ENCODE measurements at places on chromosomes 2 and 18.
A peak's percentile ranks its signal among the peaks of the same experiment; 100 is the strongest.

GRCh38 chr2:153478289-153479261, at the start of gene RPRM:
RPRM (minus strand) TSS chr2:153478762; CDS start chr2:153478565, 197 bp downstream.
- DNase-seq = peak; percentile 43

DNA sequence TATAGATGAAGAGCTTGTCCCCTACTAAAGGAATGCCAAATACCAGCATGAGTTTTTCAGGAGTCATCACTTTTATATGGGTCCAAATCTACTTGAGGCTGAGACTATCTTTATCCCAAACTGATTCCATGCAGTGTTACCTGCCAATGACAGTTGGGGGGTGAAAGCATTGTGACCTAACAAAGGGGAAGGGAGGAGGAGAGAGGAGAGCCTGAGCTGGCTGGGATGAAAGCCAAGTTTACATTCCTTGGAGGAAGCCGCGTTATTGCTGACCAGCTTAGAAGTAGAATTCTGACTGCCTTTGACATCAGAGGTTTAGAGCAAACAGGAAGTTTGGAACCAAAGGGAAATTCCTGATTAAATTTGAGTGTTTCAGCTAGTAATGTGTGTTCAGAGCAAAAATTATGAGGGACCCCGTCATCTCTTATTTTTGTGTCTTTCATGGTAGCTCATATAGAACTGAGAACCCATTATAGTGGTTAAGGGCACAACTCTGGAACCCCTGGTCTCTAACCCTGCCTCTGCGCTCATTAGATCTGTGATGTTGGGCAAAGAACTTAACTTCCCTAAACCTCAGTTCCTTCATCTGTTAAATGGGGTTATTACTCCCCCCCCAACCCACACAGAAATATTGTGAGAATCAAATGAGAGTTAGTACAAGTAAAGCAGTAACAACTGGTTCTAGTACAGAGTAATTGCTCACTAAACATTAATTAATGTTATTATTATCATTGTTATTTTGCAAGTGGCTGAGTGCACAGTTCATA, 199.3 kb upstream of the EPAS1 start:
- DNase-seq = no peak

GRCh38 chr18:3584266-3584861, 134.4 kb downstream of the TGIF1 start:
- DNase-seq = no peak

DNA sequence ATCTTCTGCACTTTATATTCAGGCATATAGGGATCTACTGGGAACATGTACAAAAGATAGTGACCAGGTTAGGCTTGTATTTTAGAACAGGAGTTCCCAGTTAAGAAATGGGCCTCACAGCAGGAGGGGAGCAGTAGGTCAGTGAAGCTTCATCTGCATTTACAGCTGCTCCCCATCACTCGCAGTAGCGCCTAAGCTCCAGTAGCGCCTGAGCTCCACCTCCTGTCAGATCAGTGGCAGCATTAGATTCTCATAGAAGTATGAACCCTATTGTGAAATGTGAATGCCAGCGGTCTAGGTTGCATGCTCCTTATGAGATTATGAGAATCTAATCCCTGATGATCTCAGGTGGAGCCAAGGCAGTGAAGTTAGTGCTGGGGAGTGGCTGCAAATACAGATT, 224.4 kb upstream of the CYRIA start:
- no peak for DNase-seq

- no peak for DNase-seq
Measured at GRCh38 chr2:231063347-231063746, 6.7 kb downstream of the PSMD1 start.

- no peak for DNase-seq
Measured at GRCh38 chr2:205759257-205759656, 77.0 kb downstream of the NRP2 start.

DNA sequence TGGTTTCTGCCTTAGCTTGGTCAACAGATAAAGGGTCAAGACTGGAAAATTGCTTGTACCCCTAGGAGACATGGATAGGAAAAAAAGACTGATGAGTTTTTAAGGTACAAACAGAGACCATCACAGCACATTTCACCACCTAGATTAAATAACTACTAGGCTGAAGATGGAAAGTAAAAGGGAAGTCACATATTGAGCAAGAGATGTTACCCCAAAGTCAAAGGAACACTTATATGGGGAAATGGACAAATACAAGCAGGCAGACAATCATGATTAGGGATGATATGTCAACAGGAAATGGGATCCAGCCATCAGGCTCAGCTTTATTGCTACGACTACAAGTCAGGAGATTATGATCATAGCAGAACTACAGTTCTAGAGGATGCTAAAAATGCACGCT, 1643.1 kb upstream of the CELF4 start:
- no peak for DNase-seq

DNA sequence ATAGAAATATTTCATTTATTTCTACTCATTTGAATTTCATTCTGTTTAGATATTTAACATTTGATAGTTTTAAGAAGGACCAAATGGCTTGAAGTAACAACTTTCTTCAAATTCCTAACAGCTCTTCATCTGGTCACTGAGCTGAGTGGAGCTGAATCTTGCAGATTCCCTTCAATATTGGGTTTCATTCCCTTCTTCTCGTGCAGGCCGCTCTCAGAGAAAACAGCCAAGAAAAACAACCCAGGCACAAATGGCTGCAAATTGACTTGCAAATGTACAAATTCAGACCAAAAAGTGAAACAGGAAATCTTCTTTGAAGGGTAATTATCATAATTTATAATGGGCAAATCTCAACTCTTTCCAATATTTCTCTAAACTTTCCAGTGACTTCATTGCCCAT, 30.3 kb upstream of the GCG start:
- DNase-seq = no peak

- DNase-seq = no peak
Measured at GRCh38 chr2:100213595-100213994, 71.2 kb upstream of the AFF3 start.

DNA sequence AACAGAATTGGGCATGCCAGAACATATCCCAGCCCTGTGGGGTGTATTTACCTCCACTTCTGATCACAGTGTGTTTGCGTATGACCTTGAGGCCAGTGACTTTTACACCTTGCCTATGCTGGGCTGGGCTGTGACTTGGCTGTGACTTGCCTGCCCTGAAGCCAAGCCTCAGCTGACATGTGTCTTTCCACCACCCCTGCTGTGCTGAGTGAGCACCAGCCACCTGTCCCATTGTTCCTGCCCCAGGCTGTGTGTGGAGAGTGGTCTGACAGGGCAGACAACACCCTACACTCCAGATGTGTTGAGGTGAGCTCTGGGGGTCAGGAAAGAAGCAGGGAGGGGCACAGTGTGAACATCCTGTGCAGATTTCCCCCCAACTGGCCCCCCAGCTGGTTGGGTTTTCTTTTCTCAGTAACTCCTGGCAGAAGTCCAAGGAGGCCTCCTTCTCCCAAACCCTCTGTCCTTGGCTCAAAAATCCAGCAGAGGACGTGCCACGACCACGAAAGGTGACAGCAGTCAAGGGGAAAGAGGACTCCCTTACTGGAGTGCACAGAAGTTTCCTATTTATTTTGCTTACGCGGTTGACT, 5.1 kb upstream of the STEAP3 start:
- no peak for DNase-seq

DNA sequence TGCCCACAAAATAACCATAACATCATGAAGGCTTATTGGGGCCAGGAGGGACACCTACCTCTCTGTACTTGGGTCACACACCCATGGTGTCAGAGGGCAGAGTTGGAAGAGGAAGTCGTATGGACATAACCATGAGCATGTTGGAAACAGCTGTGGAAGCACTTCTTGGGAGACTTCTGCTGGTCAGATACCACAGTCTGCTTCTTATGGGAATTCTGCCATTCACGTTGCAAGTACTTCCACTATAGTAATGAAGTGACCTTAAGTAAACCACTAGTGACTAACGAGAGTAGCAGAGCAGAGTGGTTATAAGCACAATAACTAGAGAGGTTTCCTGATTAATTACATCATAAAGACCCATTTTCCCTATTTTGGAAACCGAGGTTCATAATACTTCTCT, 61.1 kb upstream of the TFPI start:
- DNase-seq = no peak

- DNase-seq = no peak
Measured at GRCh38 chr2:197911667-197912066, 107.3 kb downstream of the PLCL1 start.

DNA sequence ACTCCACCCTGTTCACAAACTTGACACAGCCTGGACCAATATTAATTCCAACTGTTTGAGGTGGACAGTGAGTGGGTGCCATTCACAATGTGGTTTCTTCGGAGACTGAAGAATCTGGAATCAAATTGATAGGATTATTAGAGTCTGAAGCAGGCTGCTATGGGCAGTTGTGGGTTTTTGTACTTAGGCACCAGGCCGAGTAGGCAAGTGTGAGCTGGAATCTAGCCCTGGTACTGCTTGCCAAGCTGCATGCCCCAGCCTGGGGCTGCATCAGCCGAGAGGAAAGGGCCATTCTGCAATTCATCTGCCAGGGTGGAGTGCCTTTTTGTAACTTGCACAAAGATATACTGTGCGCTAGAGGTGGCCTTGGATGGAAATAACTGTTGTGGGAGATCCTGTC, 654.7 kb upstream of the FANCL start:
- DNase-seq = no peak

- no peak for DNase-seq
Measured at GRCh38 chr2:232609607-232610006, 23.8 kb upstream of the EFHD1 start.

GRCh38 chr2:128623776-128624761, 305.4 kb upstream of the HS6ST1 start:
- no peak for DNase-seq

DNA sequence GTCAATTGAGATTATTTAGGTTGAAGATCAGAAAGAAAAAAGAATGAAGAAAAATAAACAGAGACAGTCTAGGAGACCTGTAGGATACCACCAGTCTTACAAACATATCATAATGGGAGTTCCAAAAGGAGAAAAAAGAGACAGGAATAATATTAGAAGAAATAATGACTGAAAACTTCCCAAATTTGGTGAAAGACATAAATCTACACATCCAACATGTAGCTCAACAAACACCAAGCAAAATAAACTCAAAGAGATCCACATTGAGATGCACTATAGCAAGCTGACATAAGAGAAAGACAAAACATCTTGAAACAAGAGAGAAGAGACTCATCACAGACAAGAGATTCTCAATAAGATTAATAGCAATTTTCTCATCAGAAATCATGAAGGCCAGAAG, 274.0 kb downstream of the TFCP2L1 start:
- no peak for DNase-seq

GRCh38 chr18:50456285-50456684, 81.4 kb downstream of the SKA1 start:
- no peak for DNase-seq

- no peak for DNase-seq
Measured at GRCh38 chr18:11035814-11036495, 113.4 kb downstream of the PIEZO2 start.

DNA sequence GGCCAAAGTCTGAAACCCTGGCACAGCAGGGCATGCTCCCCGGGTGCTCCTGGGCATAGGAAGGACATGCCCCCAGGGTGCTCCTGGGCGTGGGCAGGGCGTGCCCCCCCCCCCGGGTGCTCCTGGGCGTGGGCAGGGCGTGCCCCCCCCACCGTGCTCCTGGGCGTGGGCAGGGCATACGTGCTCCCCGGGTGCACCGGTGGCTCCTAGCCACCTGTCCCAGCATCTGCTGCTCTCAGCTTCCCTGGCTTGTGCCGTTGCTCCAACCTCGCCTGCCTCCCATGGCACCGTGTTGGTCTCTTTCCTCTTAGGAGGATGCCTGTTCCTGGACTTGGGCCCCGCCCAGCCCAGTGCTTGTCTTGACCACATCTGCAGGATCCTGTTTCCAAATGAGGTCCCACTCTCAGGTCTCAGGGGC, 95.6 kb upstream of the CTDP1 start:
- no peak for DNase-seq

DNA sequence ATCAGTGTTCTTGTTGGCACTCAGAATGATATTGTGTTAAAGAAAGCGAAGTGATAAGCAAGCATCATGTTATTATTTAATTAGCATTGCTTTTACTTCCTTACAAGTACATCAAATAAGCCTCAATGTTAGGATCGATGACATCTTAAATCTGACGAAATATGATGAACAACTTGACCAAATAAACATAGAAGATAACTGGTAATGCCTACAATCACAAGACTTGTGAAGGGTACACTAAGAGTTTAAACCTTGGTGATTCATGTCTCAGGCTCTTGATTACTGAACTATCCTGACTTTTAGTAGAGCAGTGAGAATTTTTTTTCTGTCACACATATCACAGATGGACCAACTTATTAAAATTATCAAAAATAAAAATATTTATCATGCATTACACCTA, 500.8 kb upstream of the ZEB2 start:
- DNase-seq = no peak

- no peak for DNase-seq
Measured at GRCh38 chr2:82260521-82260920, 1956.0 kb upstream of the LRRTM1 start.

- no peak for DNase-seq
Measured at GRCh38 chr2:37654932-37655841, 16.3 kb downstream of the CDC42EP3 start.

DNA sequence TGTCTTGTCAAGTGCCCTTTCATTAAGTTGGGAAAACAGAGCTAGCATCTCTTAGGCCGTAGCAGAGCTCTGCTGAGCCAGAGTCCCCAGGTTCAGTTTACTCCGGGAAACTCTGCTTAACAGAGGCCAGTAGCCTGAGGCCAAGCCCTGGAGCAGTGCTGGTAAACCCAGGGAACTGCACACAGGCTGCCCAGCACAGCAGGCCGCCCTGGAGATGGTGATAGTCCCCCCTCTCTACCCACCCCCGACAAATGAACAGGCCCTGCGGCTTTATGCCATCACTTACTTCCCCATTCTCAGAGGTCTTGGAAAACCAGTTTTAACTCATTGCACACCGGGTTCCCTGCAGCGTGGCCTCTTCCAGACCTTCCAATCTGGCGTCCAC, 3.5 kb downstream of the CNNM4 start:
- DNase-seq = no peak

DNA sequence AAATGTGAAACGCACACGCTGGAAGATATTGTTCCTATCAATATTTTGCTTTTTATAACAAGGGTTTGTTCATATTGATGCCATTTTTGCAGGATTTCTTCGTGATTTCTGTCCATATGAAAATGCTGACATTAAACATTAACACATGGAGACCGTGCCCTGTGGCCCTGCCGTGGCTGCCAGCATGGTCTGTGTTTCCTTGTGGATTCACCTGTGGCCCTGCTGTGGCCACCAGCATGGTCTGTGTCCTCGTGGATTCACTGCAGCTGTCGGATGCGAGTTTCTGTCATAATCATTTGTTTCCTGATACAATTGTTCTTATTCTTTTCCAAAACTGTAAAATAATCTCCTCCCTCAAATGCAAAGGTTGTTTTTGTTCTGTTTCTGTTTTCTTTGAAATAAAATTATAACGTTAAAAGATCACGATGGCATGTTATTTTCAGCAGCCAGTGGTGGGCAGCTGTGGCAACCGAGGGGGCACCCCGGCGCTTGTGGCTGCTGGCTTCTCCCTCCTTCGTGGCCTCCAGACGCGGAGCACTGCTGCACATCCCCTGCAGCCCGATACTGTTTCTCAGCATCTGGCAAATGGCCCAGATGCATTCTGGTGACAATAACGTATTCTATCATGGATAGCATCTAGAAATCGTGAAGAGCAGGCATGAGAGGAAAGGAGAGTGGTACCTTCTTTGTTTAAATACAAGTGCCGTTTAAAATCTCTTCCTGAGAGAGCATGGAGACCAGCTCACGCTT, 143.5 kb downstream of the PTGR3 start:
- no peak for DNase-seq

- DNase-seq = no peak
Measured at GRCh38 chr18:63152096-63152495, 167.5 kb downstream of the BCL2 start.

GRCh38 chr2:232367016-232367415, 11.5 kb upstream of the ALPP start:
- no peak for DNase-seq

- no peak for DNase-seq
Measured at GRCh38 chr2:108707300-108707699, 12.0 kb upstream of the RANBP2 start.
